ENCODE measurements at places on chromosomes 16 and 17.

DNA sequence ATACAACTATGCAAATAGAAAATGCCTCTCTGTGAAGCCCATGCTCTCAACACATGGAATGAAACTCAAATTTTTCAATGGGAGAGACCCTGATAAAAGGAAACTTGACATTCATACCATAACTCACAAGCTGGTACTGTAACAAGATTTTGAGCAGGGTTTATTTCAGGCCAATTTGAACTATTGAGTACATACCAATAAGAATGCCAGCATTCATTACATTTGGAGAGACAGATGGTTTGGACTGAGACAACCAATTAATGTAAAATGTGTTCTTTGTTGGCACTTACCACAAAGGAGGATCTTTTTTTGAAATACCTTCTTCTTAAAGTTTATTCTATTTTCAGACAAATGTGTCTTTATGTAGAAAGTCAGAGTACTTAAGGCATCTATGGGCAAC is 1357.0 kb upstream of the GOT2 start:
- no peak for DNase-seq

- DNase-seq = no peak
These were observed 6.5 kb downstream of the HIGD1B start for GRCh38 chr17:44854192-44854591.

DNA sequence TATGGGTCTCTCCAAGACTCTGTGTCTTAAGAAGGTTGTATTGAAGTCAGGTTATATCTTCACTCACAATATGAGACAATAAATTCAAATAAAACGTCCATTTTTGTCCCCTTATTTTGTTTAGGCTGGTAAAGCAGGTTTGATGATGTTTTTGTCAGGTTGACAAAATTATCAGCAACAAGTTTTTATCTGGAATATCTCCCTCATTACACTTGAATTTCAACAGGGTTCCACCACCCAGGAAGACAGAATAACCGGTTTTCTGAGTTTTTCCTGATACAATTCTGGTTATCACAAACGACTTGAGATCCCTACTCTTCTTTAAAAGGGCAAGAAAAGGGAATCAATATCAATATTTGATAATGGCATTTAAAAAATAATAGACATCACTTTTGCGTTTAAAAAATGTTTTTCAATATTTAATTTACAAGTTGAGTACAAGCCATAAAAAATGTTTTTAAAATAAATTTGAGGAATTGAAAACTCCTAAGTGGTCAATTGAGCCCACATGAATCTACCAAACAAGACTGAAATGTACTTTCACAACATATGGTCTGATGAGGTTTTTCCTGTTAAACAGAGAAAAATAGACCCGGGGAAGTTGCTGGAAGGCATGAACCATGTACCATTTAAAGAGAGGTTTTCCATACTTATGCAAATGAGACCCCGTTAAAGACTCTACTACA is 1.4 kb upstream of the ATP6V0A1 start:
- no peak for DNase-seq

DNA sequence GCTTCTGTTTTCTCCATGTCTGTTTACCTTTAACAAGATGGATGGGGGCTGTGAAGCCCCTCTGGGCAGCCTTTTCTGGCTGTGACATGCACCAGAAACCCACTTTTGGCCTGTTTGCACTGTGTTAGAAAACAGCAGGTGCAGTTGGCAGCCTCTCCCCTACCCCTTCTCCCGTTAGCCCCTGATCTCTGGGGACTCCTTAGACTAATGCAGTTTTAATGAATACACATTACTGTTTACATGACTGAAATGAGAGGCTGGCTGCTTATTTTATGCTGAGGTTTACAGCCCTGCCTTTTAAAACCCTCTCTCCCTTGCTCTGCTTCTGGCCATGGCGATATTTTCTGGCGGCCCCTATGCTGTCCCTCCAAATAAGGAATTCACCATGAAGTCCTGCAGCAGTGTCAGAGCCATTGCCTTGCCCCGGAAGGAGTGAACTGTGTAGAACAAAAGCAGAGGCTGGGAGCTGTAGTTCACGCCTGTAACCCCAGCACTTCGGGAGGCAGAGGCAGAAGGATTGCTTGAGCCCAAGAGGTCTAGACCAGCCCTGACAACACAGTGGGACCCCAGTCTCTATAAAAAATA is 79.3 kb downstream of the PRKCB start:
- no peak for DNase-seq

DNA sequence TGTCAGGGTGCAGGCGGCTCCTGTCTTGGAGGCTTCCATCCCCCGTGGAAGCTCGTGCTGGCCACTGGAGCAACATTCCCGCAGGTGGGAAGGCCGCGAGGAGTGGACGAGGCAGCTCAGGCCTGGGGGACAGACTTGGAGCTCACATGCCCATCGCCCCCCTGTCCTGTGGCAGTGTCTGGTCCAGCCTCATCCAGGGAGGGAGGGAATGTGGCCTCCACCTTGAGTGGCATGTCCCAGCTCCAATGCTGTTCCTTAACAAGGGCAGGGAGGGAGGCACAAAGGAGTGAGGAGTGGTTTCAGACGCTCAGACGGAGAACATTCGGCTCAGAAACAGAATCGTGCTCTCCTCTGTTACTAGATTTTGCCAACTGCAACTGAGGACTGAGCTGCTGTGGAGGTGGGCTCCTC is 159.4 kb upstream of the CHMP6 start:
- DNase-seq = peak; percentile 84

DNA sequence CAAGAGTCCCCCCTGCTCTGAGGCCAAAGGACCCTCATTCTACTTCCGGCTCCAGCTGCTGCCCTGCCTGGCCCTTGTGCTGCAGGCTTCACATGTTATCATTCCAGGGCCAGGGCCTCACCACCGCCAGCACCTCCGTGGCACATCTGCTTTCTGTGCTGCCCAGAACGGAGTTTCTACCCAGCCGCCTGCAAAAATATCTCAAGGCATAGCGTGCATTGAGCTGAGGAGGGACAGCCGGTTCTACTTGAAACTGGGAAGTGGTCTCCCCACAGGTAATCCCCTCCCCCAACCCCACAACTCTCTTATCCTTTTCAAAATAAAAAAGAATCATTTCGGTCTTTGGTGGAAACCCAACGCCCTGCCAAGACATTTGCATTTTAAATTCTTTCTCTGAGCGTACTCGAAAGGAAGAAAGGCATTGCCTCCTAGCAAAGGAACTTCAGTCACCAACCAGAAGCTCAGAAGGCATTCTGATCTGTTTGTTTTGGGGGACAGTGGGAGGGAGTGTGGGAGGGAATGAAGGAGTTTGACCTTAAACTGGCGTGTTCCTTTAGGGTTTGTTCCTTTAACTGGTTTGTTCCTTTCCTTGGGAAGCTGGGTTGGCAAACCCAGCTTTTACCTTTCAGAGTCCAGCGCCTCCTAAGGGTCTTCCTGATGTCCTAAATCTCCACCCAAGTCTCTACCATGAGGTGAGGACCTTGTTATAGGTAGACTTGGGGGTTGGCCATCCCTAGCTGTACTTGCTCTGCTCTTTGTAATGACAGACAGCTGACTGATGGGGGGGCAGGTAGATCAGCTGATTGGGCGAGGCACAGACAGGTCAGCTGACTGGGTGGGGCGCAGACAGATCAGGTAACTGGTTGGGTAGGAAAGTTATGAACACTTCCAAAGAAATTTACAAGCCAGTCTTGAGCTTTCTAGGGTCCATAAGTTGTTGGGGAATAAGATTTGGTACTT is 33.4 kb upstream of the PIK3R6 start:
- DNase-seq = no peak

DNA sequence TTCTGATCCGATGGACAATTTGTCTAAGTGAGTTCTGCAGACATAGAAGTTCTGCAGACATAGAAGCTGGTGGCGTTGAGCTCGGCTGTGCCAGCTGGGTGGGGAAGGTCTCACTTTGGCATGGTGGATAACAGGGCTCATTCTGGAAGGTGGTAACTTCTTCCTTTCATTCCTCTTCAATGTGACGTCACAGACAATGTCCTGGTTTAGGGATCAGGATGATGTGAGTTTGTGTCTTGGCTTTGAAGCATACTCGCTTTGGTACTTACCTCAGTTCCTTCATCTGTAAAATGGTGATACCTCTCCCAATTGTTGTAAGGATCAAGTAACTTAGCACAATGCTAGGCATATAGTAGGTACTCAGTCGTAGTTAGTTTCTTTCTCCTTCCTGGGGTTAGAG is 408.8 kb upstream of the ASIC2 start:
- no peak for DNase-seq

- DNase-seq = peak; percentile 51
These were observed 822 bp downstream of the IGF2BP1 start for GRCh38 chr17:48997827-48998586.

GRCh38 chr17:57340160-57340981 is 84.0 kb downstream of the MSI2 start:
- DNase-seq = no peak

GRCh38 chr17:38872671-38873385 is 3.0 kb downstream of the LASP1 start:
- no peak for DNase-seq

- peak; percentile 5 for DNase-seq
These were observed 21.0 kb upstream of the ITGAX start for GRCh38 chr16:31333686-31334649.

GRCh38 chr16:90037276-90037675 is 18.0 kb upstream of the DBNDD1 start:
- no peak for DNase-seq

DNA sequence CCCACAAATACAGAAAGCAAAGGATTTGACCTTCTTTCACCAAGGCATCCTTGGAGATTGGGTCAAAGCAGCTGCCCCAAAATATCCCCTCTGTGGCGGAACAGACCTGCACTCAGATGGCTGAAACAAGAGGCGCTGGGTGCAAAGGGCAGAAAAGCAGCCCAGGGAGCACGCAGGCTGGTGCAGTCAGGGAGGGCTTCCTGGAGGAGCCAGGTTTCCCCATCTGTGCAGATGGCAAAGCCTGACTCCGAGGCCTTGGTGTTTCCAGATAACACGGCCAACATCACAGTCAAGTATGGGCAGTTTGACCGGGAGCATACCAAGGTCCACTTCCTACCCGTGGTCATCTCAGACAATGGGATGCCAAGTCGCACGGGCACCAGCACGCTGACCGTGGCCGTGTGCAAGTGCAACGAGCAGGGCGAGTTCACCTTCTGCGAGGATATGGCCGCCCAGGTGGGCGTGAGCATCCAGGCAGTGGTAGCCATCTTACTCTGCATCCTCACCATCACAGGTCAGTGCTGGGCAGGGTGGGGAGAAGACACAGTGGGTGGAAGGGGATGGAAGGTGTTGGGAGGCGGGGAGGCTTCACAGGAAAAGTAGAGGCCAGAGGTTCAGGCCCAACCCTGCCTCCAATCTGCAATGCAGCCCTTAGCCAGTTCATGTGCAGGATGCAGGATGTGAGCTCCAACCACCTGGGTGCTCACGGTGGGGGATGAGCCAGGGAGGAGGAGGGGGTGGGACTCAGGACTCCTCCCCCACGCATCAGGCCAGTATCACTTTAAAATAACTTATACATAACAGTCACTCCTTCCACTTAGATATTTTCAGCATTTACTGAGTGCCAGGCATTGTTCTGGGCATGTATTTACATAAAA is 26.4 kb upstream of the BEAN1 start:
- no peak for DNase-seq

DNA sequence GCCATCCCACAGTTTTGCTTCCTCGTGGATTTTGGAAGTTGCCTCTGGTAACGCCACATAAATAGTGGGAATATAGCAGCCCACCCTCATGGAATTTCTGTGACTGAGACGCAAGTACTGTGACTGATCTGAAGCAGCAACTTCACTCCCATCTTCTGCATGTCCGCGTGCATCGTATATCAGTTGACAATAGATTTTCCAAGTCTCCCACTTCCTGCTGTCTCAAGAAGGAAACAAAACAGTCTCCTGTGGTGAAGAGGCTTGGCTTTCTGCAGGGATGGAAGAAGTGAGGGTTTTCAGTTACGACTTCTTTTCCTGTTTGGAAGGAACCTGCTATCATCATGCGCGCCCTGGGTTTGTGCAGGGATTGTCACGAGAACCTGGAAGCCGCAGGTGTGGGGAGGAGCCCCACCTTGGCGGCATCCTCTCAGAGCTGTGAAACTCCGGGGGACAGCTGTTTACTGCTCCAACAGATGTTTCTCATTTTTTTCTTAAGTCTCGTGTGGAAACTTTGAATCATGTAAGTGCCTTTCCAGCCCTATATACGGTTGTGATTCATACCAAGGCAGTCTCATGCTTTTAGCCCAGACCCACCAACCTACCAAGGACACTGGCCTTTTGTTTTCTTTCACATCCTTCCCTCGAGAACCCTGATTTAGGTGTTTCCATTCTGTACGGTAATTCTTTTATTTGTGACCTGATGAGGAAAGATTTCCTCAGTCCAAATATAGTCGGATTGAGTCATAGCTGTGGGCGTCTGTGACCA is 57.5 kb downstream of the WIPI1 start:
- DNase-seq = peak; percentile 43

DNA sequence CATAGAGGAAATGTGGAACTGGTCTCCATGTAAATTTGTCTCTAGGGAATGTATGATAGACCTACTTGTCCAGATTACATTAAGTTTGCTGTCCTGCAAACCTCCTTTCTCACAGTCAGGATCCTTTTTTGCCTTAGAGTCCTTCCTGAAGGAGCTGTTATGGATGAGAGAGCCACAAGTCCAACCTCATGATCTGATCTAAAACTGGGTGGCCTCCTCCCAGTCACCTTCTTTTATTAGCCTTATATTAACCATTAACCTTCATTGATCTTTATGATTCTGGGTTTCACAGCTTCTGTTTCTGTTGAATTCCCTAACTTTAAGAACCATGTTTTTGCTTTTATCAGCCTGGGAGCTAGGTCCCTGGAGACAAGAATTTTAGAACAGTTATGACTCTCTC is 64.1 kb downstream of the NEUROD2 start:
- no peak for DNase-seq

GRCh38 chr17:63483038-63483437 is 6.2 kb downstream of the ACE start:
- DNase-seq = no peak

DNA sequence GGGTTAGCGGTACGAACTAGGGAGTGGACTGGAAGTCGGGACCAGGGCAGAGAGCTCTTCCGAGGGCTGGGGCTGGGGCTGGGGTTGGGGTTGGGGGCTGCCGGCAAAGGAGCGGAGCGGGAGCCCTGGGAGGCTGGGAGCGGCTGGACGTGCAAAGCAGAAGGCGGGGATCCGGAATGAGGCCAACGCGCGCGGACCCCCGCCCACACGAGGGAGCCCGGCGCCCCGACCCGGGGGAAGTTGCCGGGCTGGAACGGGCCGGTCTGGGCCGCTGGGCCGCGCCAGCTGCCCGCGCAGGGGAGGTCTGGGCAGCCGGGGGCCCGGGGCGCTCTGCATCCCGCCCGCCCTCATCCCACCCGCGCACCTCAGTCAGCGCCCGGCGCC is 323 bp downstream of the ST3GAL2 start:
- DNase-seq = no peak

- DNase-seq = no peak
These were observed 2.9 kb downstream of the SHISA9 start for GRCh38 chr16:12904329-12904671.

DNA sequence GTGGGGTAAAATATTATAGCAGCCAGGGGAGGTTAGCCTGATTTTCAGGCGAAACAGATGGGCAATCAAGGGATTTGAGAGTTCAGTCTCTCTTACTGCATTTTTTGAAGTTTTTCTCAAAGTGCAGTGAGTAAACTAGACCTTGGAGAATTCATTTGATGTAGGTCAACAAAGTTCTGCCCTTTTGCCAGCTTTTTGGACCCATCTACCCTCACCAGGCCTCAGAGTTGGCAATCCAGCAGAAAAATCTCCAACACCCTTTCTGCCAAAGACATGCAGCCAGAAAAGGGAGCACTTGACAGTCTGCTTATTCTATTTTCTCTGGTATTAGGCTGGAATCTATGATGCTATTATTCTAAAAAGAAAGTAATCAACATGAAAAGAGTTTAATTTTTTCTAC is 162.2 kb upstream of the TOM1L1 start:
- no peak for DNase-seq

GRCh38 chr17:61411261-61412142 is 11.9 kb downstream of the TBX2 start:
- no peak for DNase-seq

GRCh38 chr17:60297760-60298401 is 94.1 kb downstream of the USP32 start:
- no peak for DNase-seq

All from fibroblast of skin of back (primary cell).